ENCODE measurements at places on chromosomes 12 and 14.

DNA sequence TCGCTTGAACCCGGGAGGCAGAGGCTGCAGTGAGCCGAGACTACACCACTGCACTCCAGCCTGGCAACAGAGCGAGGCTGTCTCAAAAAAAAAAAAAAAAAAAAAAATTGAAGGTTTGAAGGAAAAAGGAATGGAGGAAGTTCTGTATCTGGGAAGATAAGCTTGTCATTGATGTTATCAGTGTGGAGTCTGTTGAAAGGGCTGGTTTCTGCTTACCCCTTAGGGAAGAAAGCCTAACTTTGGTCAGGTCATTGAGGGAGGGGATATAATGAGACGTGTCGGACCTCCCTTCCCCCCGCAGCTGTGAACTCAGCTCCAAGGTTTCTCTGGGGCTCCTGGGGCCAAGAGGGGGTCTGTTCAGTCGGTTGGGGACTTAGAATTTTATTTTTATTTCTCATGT, 16.4 kb downstream of the DAO start:
- no peak for DNase-seq

- DNase-seq, result no peak
Observed at GRCh38 chr12:54601841-54602240, 13.4 kb upstream of the PPP1R1A start.

- DNase-seq, result no peak
Observed at GRCh38 chr14:34124585-34124984, 173.7 kb upstream of the EGLN3 start.

GRCh38 chr14:93981316-93982229, 5.2 kb upstream of the ASB2 start:
- no peak for DNase-seq

DNA sequence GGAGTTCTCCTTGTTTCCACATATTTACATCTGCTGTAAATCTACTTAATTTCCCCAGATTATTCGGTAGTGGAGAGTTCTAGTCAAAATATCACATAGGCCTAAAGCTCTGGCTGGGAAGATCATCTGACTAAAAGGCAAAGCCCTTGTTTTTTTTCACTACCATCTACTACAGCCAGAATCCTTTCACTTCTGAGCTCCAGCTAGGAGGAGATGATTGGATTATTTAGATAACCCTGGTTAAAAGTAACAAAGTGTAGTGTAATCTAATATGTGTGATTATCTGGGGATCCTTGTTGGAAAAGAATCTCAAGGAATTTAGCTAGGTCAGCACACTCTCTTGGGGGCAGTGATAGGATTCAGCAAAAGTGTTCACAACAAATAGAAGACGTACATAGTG, 125.4 kb downstream of the DYRK2 start:
- no peak for DNase-seq

- no peak for DNase-seq
Observed at GRCh38 chr14:30035361-30035760, 107.7 kb upstream of the PRKD1 start.

GRCh38 chr14:36844443-36845195, 183.0 kb downstream of the PAX9 start:
- DNase-seq, result no peak

- no peak for DNase-seq
Observed at GRCh38 chr12:25829192-25829591, 129.3 kb upstream of the RASSF8 start.

- DNase-seq, result no peak
Observed at GRCh38 chr12:41234692-41235091, 46.6 kb downstream of the PDZRN4 start.

DNA sequence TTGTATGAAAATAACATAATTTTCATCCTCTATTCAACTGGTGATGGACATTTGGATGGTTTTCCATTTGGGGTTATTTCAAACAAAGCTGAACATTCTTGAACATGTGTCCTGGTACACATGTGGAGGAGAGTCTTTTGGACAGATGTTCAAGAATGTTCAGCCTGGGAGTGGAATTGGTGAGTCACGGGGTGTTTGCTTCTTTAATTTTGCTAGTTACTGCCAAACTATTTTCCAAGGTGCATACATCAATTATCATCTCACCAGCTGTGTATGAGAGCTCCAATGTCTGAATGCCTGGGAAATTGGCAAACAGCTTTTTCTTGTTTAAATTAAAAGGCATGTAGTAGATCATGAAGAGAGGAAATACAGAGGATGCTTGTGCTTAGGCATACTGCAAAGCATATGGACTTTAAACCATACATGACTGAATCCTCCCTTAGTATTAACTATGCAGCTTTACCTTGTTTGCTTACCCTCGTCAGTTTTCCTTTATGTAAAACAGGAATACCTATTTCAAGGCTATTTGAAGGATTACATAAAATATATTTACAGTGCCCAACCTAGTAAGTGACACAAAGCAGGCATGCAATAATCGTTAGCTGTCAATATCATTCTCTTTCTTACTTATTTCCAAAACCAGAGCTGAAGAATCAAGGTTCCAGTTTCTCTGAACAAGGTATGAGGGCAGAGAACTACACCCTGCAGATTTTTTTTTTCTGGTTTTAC, 152.1 kb downstream of the ITPR2 start:
- no peak for DNase-seq

DNA sequence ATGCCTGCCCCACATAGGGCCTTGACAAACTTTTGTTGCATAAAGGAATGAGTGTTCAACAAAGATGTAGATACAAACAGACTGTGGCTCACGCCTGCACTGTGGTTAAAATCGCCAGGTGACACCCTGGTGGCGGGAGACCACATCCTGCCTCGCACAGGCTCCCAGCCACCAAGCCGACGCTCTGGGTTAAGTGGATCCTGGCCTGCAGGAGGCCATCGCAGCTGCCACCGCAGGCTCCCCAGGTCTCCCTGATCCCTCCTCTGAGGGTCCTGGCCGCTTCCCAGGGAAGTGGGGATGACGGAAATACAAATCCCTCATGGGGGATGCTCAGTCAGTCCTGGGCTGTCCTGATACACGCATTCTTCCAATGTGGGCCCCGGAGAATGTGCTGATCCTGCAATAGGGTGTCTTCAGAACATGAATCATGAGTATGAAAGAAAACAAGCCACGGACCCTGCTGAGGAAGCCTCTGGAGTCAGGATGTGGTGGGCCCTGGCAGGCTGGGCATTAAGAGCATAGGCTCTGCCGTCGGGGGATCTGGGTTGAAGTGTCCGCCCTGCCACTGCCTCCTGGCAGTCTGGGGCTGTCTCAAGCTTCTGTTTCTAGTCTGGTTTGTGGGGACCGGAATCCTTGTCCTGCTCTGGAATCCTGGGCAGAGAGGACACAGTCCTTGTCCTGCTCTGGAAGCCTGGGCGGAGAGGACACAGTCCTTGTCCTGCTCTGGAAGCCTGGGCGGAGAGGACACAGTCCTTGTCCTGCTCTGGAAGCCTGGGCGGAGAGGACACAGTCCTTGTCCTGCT, 53.5 kb upstream of the BEGAIN start:
- DNase-seq, result peak; percentile 26

DNA sequence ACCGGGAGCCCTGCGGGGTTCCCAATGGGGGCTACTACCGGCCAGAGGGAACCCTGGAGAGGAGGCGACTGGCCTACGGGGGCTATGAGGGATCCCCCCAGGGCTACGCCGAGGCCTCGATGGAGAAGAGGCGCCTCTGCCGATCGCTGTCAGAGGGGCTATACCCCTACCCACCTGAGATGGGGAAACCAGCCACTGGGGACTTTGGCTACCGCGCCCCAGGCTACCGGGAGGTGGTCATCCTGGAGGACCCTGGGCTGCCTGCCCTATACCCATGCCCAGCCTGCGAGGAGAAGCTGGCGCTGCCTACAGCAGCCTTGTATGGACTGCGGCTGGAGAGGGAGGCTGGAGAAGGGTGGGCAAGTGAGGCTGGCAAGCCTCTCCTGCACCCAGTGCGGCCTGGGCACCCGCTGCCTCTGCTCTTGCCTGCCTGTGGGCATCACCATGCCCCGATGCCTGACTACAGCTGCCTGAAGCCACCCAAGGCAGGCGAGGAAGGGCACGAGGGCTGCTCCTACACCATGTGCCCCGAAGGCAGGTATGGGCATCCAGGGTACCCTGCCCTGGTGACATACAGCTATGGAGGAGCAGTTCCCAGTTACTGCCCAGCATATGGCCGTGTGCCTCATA, 9.7 kb downstream of the TNS2 start:
- no peak for DNase-seq

All from stimulated activated CD4-positive, alpha-beta T cell treated with anti-CD3 and anti-CD28 coated beads, TNF-alpha, amount 100 ng/mL, for 1 hour (primary cell).